ENCODE measurements at places on chromosomes 4 and X.

DNA sequence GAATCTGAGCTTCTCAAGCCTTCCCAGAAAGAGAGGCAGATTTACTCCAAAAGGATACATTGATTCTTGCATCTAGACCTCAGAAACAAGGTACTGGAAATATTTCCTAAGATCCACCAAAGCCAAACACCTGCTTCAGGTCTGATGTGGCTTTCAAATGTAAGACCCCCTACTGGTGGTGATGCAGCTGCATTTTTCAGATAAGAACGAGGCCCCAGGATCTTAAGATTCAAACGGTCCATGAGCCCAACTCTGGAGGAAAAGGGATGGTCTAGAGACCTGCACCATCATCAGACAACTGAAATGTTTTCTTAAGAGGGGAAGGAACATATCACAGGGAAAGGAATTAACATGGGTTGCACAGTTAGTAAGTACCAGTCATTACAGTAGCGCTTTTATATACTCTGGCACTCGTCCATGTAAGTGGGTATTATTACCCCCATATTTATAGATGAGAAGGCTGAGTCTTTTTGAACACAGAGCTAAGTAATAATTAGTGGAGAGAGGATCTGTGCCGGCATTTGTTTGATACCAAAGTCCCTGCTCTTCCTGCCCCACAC lies 73.7 kb downstream of the LEF1 start:
- DNase-seq = no peak

- DNase-seq = no peak
Observed at GRCh38 chrX:73206366-73206765, 8.3 kb downstream of the NAP1L2 start.

GRCh38 chr4:79678472-79679202 lies 270.6 kb upstream of the GK2 start:
- no peak for DNase-seq

DNA sequence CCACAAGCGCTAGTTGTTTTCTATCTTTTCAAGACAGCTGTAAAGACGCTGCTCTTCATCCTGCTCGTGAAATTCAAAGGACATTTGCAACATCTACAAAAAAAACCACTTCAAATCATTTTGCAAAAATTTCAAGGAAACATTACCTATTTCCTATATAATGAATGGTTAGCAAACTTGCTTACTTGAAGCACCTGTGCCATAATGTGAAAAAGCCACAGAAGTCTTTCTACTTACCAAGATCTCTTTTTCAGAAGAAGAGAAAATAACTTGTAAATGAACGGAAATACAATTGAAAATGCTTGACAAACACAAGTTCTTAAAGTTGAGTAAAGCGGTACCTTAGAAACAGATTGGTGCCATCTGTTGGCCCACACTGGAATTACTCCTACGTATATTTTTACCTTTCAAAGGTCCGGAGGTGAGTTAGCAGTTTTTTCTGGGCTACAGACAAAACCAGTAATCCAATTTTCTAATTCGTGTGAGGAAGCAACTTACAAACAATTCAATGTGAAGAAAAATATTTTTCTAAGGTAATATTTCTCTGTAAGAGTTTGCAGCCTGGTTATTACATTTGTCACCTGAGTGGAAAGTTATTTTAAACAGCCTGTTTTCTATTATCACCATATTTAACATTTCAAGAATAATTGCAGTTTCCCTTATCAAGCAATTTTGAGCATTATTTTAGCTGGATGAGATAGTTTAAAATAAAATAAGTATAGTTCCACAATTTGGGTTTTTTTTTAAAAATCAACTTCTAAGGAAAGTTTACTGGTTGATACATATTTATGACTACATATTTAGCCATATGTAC lies at the start of gene TLR6:
TSS of gene TLR6 (minus strand) at position 294 of the 814 bp plus-strand sequence. CDS start 27,344 bp downstream, outside the sequence.
- peak; percentile 34 for DNase-seq

- peak; percentile 44 for DNase-seq
Observed at GRCh38 chrX:53089224-53089842, 4.6 kb upstream of the KANTR start.

GRCh38 chr4:6470502-6471306 lies 1.7 kb downstream of the PPP2R2C start:
- no peak for DNase-seq

DNA sequence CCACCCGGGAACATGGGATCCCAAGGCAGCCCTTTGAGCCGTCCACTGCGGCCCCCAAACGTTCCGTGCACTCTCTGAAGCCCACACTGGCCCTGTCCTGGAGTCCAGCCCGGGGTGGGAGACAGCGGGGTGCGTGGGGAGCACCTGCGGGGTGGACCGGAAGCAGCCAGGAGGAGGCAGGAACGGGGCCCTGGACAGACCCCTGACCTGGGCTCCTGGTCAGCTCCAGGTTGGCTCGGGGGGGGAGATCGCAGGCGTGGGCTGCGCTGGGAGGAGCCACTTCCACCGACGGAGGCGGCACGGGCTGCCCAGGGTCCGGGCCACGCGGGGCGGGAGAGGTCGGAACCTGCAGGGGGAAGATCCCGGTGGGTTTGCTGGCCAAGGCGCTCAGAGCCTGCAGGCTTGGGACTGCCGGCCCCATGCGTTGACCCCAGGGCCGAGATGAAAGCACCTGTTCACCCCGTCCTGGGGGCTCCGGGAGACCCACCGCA lies 5.7 kb upstream of the PLCXD1 start:
- DNase-seq = no peak

GRCh38 chrX:110755061-110755460 lies 40.6 kb downstream of the CHRDL1 start:
- no peak for DNase-seq

- no peak for DNase-seq
Observed at GRCh38 chrX:12993826-12994225, 18.9 kb downstream of the TMSB4X start.

GRCh38 chrX:129665916-129666644 lies 11.3 kb upstream of the APLN start:
- no peak for DNase-seq

- no peak for DNase-seq
Observed at GRCh38 chrX:6293716-6294115, 65.0 kb upstream of the NLGN4X start.

- DNase-seq = no peak
Observed at GRCh38 chrX:9271789-9272525, 192.9 kb upstream of the TBL1X start.

DNA sequence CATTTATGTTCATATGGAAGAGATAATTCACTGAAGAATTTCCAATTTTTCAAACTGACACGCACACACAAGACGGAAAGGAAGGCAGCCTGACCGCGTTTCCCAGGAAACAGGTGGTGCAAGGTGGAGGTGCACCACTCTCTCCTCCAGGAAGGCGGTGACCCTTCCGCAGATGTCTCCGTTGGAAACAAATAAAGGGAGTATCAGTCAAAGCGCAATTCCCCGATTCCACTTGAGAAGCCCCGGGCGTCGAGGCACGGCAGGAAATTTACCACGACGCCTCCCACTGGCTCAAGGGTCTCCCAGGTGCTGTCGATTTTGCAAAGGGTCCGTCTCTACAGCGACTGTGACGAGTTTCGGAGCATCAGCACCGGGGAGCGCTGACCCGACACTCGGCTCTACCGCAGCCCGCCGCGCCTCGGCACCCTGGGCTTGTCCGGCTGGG lies 770 bp upstream of the TIGD2 start:
- peak; percentile 2 for DNase-seq

- DNase-seq = no peak
Observed at GRCh38 chr4:174856926-174857800, 28.1 kb upstream of the GLRA3 start.

DNA sequence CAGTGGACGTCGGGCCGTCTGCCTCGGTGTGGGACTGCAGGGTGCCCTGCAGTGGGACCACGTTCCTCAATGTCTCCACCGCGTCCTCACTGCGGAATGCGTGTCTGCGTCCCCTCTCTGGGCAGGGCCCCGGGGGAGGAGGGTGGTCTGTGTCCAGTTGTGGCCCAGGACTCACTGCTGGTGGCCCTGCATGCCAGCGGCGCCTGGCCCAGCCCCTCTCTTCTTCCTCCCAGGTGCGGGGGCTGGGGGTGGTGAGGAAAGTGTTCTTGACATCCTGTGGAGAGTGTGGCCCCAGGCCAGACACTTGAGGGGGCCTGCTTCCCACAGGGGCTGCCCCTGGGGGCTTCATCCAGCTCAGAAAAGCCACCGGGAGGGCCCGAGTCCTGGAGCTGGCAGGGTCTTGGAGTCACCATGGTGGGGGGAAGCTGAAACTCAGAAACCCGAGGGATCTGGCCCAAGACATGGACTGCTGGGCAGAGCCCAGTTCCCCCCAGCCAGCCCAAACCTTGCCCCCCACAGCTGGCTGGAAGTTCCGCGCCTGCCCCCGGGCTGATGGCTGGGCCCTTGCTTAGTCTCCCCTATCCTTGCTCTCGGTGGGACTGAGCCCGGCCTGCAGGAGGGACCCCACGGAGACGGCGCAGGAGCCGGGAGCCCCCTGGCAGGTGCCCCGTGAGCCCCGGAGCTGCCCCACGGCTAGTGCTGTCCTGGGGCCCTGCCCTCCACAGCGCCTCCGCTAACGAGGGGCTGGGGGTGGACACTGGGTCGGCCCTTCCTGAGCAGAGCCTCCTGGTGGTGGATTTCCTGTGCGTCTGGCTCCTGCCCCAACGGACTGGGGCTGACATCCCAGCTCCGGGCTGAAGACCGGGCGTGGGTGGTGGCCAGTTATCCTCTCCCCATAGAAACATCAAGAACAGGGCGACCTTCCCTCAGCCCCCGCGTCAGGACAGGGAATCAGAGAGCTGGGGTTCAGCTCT lies 2.9 kb downstream of the DOK7 start:
- no peak for DNase-seq

GRCh38 chrX:151801980-151802379 lies 67.4 kb downstream of the CNGA2 start:
- DNase-seq = no peak

GRCh38 chr4:108930186-108930585 lies 167.3 kb upstream of the ETNPPL start:
- no peak for DNase-seq

GRCh38 chrX:2541603-2542002 lies 40.8 kb upstream of the DHRSX start:
- no peak for DNase-seq

DNA sequence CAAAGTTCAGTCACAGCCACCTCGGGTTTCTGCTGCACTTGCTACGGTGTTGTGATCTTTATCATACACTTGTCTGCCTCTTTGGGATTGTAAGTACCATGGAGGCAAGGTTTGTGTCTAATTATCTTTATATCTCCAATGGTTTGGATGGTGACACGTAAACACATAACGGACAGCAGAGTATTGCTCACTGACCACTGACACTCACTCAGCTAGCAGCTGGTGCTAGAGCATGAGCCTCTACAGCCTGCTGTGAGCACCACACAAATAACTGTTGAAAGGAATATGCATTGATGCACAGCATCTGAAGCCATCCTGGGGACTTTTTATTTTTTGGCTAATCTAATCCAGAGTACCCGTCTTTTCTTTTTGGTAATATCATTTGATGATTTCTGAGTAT lies 156.0 kb downstream of the DCLK2 start:
- DNase-seq = no peak

DNA sequence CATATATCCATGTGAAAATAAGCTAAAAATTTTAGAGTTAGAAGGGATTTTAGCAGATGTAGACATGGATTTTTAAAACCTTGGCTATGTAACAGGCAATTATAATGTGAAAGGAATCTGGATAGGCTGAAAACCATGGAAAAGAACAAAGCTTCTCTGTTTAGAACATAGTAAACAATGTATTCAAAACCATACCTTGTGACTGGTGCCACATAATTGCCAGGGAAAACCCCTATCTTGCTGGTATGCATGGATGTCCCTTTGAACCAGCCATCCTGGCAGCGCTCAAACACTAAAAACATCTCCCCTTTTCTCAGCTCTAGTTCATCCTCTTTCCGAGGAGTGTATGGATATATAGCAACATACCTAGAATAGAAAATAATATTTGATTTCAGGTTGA lies 110.6 kb upstream of the CBR4 start:
- no peak for DNase-seq

- DNase-seq = no peak
Observed at GRCh38 chrX:131063613-131064012, 5.5 kb downstream of the ARHGAP36 start.

DNA sequence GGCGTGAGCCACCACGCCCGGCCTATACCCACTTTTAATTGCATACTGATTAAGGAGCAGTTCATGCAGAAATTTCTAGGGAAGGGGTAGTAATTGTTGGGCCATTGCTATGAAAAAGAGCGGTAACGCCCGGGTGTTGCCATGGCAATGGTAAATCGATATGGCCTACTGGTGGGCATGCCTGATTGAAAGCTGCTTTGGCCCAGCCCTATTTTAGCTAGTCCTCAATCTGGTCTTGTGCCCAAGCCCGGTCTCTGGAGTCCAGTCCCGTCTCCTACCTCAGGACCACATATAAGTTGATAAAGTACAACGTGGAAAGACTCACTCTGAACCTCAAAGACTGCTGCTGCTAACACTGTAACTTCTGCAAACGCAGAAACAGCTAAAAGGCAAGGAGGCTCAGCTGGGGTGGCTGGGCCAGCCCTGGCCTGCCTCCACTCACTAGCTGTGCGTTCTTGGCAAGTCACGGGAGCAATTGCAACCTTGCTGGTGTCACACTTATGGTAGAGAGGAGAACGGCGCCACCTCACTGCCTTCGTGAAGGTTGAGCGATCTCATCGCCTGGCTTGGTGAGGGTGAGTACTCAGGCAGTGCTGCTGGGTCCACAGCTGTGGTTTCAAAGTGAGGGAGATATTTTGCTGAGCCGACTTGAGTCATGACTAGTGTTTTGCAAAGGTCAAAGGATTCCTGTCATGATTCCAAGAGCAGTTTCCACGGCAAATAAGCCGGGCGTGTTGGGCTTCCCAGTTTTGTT lies 57.0 kb upstream of the GRPEL1 start:
- peak; percentile 19 for DNase-seq

GRCh38 chr4:186953599-186954260 lies 230.1 kb upstream of the FAT1 start:
- no peak for DNase-seq

- no peak for DNase-seq
Observed at GRCh38 chrX:2516623-2517022, 15.8 kb upstream of the DHRSX start.

- no peak for DNase-seq
Observed at GRCh38 chr4:165787516-165788274, 85.3 kb upstream of the TLL1 start.

GRCh38 chrX:107445146-107445545 lies 4.3 kb upstream of the FRMPD3 start:
- DNase-seq = no peak

DNA sequence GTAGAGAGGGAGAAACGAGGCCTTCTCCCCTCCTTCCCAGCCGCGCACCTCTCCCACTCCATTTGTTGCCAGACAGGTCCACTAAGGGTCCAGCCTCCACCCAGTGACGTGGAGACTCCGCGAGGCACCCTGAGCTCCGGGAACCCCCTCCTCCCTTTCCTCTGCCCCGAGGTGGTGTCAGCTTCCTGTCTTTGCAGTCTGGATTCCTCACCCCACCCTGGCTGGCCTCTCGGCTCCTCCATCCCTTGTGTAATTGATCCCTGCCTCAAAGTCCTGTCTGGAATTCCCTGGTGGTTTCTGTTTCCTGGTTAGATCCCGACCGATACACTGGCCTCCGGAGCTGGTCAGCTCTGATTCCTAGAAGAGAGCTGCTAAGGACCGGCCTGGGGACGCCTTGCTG lies 105.9 kb upstream of the SCOC start:
- DNase-seq = no peak

GRCh38 chr4:58111818-58112217 lies 1001.6 kb upstream of the IGFBP7 start:
- no peak for DNase-seq

GRCh38 chr4:40484346-40485090 lies 145.1 kb downstream of the RBM47 start:
- DNase-seq = no peak

- no peak for DNase-seq
Observed at GRCh38 chr4:185920171-185920570, 108.2 kb upstream of the SORBS2 start.

GRCh38 chr4:53694666-53695065 lies 103.4 kb upstream of the LNX1 start:
- DNase-seq = no peak
